ENCODE measurements at places on chromosomes 7 and 10. TPM values are rescaled to one million over a fixed set of nuclear protein-coding genes. Genes with fewer than 3 reads are reported as not detected.

Gene SRRM3
- 16.4 TPM for total RNA-seq

Gene TMEM139
- total RNA-seq, result not detected

Gene TUBAL3
- not detected for total RNA-seq

Gene ASZ1
- total RNA-seq, result 1.0 TPM

Gene ATP5MK
- total RNA-seq, result 471 TPM

Gene CPN1
- total RNA-seq, result 69.4 TPM

Gene SAMD9
- total RNA-seq, result 4.5 TPM

GRCh38 chr7:32033006-32033405 is 37.2 kb downstream of the PDE1C start:
- peak; percentile 6 for DNase-seq

- DNase-seq, result no peak
Observed at GRCh38 chr10:68628576-68629127, 68.5 kb downstream of the TET1 start.

GRCh38 chr7:84248843-84249242 is 54.3 kb upstream of the SEMA3A start:
- no peak for DNase-seq

DNA sequence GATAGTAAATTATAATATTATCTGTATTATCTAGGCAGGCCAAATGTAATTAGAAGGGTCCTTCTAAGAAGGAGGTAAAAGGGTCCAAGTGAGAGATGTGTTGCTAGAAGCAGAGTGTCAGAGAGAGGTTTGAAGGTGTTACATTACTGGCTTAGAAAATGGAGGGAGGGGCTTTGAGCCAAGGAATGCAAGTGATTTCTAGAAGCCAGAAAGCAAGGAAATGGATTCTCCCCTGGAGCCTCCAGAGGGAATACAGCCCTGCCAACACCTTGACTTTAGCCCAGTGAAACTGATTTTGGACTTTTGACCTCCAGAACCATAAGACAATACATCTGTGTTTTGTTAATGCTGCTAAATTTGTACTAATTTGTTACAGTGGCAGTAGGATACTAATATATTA is 97.9 kb upstream of the IL6 start:
- DNase-seq, result no peak

DNA sequence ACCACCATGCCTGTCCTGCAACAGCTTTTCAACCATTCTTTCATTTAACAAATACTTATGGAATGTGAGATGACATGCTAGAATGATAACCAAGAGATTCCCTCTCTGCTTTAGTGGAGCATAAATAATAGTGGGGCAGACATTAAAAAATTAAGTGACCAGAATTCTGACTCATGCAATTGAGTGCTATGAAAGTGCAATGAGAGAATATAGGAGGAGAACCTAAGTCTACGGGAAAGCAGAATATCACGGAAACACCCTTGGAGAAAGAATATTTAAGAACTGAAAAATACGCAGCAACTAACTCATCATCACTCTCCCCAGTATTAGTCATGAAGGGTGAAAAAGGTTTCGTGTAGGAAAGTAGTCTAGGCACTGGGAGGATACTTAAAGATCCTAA is 7.1 kb downstream of the KIF5B start:
- no peak for DNase-seq

- no peak for DNase-seq
Observed at GRCh38 chr10:96687317-96688012, 32.8 kb downstream of the PIK3AP1 start.

- DNase-seq, result no peak
Observed at GRCh38 chr10:70164163-70164562, 6.2 kb downstream of the SAR1A start.

GRCh38 chr10:115049960-115050359 is 43.2 kb upstream of the ATRNL1 start:
- no peak for DNase-seq

DNA sequence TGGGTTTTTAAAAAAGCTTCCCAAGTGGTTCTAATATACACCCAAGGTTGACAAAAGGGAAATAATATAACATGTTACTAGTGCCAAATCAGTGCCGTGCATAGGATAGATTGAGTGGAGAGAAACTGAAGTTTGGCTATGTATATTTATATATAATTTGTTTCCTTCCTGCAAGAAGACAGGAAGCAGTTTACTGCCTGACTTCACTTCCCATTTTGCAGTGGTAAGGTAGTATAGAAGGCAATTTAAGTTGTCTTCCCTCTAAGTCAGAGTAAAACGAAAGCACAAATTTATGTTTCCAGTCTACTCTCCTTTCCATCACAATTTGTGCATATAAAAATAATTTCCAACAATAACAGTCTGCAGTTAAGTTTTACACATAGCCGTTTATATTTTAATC is 3.4 kb upstream of the HYCC1 start:
- DNase-seq, result no peak

- DNase-seq, result no peak
Observed at GRCh38 chr7:130223646-130224045, 16.0 kb downstream of the SSMEM1 start.

- DNase-seq, result peak; percentile 86
Observed at GRCh38 chr7:80699045-80699638, 60.7 kb downstream of the CD36 start.

- no peak for DNase-seq
Observed at GRCh38 chr7:77258593-77258992, 59.0 kb upstream of the FGL2 start.

GRCh38 chr10:129901389-129902006 is 62.6 kb downstream of the EBF3 start:
- no peak for DNase-seq

GRCh38 chr7:128063088-128063487 is 31.9 kb upstream of the LRRC4 start:
- no peak for DNase-seq

DNA sequence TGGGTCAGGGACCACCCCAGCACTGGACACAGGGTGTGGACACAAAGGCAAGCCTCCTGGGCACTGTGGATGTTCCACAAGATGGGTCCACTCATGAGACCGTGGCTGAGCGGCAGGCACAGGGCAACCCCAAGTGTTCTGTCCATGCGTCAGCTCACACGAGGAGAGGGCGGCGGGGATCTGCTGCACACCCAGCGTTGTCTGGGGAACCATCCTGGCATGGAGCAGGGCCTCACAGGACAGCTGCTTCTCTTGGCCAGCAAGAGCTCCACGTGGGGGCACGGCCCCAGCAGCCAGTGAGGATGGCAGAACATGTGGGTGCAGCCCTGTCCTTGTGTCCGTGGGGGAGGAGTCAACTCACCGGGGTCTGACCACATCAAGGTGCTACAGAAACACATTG is 195.4 kb downstream of the PTPRN2 start:
- DNase-seq, result no peak

DNA sequence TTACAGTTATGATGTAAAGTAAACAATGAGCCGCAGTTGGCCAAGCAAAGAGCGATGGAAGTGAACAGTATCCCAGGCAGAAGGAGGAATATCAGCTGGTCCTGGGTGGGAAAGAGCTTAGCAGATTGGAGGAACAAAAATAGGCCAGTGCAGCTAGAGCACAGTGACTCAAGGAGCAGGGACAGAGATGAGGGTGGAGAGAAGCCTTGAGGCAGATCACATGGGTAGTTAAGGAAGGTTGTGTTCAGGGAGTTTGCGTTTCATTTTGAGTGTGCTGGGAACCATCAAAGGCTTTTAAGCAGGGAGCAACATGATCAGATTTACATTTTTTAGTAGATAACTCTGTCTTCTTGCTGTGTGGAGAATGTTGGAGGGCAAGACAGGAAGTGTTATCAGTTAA is 113.6 kb downstream of the OAT start:
- no peak for DNase-seq

- DNase-seq, result no peak
Observed at GRCh38 chr7:105452085-105452484, 63.4 kb upstream of the SRPK2 start.

- peak; percentile 27 for DNase-seq
Observed at GRCh38 chr10:46325021-46325420, 38.2 kb downstream of the ANTXRL start.

- no peak for DNase-seq
Observed at GRCh38 chr10:43959364-43960134, 310.9 kb upstream of the ZNF32 start.

DNA sequence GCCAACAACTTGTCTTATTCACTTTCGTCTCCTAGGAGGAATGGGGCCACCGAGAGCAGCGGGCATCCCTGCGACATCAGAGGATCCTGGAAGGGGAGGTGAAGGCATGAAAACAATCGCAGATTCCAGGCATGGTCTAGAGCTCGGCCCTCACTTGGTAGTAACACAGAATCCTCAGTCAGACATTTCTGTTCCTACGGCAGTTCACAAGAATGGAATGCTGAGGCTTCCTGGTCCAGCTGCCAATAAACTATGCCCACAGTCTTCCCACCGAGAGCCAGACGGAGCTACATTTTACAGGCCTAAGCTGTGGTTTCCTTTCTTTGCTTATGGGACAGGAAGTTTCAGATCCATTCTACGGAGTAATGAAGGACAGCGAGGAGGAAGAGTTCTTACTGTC is 75.8 kb downstream of the OR13A1 start:
- no peak for DNase-seq

DNA sequence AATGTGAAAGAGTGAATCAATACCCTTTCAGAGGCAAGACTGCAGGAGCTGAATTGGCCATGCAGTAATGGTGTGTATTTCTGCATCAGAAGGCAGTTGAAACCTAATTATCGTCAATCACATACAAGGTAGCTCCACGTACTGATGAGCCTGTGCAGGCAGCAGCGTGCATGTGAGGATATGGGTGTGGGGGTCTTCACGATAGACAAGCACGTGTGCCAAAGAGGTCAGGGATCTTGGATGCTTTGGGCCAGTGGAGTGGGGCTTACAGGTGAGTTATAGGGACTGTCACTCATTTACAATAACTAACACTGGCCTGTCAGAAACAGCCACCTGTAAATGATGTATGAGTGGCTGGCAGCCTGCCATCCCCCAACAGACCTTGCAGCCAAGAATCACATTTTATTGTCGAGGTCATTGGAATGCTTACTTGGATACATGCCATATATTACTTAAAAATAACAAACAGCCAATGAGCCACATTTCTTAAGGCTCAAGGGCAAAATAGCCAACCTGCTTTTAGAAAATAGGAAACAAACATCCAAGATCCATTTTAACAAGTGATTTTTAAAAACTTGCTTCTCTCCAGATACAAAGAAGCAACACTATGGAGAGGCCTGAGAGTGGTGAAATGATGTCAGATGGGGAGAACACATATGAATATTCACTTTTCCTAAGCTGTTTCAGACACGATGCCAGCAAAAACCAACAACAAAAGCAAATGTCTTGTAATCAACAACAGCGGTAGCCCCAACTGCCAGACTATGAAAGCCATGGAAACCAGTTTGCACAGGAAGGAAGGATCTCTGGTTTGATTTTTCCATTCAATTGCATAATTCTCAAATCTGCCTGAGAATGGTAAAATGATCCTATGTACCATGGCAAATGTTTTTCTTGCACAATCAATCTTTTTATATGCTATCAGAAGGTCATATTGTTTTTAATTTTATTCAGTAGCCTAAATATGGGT is 210.7 kb downstream of the SKAP2 start:
- DNase-seq, result no peak

DNA sequence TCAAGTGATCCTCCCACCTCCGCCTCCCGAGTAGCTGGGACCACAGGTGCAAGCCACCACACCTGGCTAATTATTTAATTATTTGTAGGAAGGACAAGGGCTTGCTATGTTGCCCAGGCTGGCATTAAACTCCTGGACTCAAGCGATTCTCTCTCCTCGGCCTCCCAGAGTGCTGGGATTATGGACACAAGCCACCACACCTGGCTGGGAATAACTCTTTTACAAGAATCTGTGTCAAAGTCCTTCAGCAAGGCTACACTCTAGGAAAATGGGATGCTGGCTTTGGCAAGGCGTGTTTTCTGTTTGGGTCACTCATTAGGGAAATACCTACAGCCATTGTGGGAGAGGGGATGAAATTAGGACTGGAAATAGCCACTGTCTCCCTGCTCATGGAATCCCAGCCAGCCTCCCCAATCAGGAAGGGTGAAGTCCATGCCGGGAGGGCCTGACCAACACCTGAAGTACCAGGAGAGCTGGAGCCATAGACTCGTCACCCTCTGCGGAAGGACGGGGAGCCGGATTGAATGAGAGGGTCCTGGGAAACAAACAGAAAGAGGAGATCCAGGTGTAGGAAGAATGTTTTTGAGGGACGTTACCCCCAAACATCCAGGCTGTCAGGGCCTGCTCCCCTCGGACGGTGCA is 72.2 kb upstream of the MYL10 start:
- no peak for DNase-seq
